CD4-positive, alpha-beta T cell treated with Interleukin-17A for 1 hour (primary cell): ENCODE measurements at places on chromosomes 3 and 15.

GRCh38 chr3:53804697-53805462, 41.3 kb downstream of the CHDH start:
- no peak for DNase-seq

DNA sequence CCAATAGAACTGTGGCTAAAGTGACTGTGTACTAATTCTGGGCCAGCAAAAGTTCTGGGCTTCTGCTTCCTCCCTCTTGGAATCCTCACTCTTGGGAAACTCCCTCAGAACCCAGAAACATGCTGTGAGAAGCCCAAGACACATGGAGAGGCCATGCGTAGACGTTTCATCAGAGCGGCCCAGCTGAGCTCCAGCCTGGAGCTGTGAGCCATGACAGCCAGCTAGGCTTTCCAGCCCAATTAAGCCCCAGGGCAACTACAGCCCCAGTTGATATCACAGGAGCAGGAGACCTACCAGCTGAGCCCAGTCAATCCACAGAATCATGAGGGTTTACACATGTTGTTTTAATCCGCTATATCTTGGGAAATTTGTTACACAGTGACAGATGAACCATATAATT, 43.6 kb upstream of the CNOT10 start:
- no peak for DNase-seq

DNA sequence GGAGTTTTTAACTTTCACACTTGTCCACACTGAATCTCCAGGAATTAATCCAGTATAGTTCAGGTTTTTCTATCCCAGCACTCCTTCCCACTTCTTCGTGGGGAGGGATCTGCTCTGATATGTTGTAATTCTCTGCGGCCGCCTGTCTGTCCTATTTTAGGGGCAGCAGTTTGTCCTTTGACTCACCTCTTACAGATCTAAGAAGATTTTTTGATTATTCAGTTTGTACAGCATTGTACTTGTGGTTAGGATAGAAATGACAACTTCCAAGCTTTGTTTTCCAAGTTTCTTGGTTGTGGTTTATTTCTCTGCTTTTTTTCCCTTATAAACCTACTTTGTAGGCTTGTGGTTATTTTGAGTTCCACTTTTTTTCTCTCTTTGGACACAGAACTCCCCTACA, 601.7 kb downstream of the SI start:
- DNase-seq = no peak

- no peak for DNase-seq
Measured at GRCh38 chr3:81962396-81962795, 201.0 kb upstream of the GBE1 start.

DNA sequence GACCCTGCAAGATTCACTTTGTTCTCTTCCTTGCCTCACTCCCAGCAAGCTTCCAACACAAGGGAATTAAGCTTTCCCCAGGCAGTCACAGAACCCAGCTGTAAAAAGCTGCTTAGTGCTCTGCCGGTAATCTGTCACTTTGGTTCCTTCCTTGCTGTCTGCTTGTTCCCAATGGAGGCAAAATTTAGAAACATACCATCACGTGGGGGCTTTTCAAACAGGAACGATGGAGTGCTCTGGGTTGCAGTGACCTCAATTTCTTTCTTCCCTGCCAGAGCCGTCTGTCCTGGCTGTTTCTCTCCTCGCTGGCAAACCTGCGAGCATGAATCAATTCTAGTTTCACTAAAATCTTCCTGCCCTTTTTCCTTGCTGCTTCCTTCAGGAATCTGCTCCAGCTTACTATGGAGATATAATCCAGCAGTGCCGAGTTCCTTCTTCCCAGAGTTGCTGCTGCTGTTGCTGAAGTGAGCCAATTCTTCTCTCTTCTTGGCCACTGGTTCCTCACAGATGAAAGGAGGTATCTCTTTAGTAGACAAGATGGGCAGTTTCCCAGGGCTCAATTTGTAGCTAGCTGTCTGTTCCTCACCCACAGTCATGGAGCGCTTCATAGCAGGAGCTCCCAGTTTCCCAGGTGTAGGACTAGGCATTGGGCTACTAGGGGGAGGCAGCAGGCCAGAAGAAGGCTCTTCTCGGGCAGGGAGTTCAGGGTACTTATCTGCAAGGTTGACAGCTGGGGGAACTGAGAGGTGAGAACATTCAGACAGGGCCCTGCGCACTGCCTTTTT, 88.1 kb downstream of the DHX30 start:
- DNase-seq = no peak

DNA sequence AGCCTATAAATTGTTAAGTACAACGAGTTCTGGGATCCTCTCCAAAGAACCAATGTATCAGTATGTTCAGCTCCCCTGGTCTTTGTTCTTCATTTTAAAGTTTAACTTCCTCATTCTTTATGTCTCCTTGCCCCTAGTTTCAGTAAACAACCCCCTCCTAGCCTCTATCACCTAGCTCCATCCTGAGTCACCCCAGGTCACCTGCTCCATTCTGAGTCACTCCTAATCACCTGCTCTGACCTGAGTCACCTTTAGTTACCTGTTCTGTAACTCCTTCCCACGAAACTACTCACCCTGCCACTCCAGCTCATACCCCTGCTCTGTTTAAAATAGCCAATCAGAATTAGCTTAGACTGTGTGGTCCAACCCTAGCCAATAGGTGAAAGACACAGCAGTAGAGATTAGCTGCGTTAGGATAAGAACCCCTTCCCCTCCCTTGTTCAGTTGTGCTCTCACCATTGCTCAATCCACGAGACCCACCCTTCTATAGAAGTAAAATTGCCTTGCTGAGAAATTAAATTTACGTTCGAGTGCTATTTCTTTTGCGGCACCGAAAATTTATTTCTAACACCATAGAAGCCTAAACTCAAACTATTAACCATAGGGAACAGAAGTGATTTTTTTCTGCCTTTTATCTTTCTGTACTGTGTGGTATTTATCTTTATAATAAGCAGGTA, 245.0 kb upstream of the ADAMTS9 start:
- DNase-seq = no peak

- no peak for DNase-seq
Measured at GRCh38 chr15:34297059-34297458, 40.5 kb downstream of the SLC12A6 start.

- DNase-seq = no peak
Measured at GRCh38 chr15:99504071-99504822, 61.5 kb upstream of the MEF2A start.

DNA sequence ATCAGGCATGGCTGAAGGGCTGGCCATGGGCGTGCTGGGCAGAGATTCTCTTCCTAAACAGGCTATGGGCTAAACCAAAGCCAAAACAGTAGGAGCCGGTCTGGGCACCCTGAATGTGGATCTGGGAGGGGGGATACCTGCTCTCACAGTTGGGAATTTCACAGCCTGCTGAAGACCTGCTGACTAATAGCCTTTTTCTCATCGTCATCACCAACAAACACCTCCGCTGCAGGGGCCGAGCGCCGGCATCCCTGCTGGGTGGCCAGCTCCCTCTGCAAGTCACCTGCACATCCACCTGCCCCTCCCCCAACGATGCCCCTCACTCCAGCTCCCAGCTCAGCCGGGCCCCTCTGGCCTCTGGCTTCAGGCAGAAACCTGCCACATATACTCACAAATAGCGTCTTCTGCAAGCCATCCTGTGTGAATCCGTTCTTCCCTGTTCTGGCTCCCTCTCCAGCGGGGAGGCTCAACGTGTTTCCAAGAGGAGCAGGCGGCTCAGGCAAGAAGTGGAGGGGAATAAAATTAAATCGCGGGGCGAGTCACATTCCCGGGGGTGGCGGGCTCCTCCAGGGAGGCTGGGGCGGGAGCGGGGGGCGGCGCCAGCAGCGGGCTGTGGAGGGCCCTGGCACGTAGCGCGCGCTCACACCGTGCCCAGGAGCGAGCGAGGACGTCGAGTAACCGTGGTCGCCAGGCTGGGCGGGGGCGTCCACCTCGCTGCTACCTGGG, 466 bp downstream of the IQSEC1 start:
- no peak for DNase-seq

DNA sequence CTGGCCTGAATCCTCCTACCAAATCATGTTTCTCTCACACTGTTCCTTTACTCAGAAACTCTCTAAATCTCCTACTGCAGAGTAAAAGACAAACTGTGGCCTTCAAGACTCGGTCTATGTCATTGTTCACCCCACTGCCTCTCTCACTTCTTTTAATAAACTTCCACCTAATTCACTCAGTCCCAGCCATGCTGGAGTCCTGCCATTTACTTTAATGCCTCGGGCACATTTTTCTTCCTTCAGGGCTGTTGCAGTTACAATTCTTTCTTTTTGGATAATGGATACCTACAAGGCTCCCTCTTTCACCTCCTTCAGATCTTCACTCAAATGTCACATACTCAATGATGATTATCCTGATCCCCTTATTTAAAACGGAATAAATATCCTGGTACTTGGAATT, 955.6 kb downstream of the ROBO1 start:
- no peak for DNase-seq

GRCh38 chr3:123960781-123961507, at the start of gene CCDC14:
Gene CCDC14 (minus strand): TSS chr3:123961229. CDS start chr3:123961173, 56 bp downstream.
- peak; percentile 82 for DNase-seq

GRCh38 chr15:42163947-42164550, 7.6 kb upstream of the PLA2G4F start:
- no peak for DNase-seq
